Frontal cortex (tissue), 4 donors: ENCODE measurements at places on chromosomes 5 and 9.

DNA sequence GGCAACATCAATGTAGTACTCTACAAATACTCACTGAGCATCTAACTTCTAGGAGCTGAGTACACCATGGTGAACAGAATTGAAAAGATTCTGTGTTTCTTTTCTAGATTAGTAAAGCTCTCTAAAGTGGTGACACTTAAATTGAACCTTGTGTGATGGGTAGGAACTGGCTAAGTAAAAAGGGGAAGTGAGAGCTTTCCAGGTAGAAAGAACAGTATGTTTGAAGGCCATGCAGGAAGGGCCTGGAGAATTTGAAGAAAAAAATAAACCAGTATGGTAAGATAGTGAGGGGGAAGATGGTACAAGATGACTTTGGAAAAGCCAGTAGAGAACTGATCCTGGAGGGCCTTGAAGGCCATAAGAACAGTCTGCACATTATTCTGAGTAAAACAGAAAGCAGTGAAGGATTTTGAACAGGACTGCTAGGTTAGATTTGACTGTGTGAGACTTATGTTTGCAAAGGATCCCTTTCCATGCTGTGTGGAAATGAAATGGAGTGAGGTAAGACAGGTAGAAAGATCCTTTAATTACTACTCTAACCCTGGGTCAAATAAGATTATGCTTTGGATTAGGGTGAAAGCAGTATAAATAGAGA is 46.7 kb upstream of the UBQLN1 start:
- no peak for DNase-seq

GRCh38 chr9:129322022-129322621 is 144.1 kb upstream of the IER5L start:
- DNase-seq: no peak

DNA sequence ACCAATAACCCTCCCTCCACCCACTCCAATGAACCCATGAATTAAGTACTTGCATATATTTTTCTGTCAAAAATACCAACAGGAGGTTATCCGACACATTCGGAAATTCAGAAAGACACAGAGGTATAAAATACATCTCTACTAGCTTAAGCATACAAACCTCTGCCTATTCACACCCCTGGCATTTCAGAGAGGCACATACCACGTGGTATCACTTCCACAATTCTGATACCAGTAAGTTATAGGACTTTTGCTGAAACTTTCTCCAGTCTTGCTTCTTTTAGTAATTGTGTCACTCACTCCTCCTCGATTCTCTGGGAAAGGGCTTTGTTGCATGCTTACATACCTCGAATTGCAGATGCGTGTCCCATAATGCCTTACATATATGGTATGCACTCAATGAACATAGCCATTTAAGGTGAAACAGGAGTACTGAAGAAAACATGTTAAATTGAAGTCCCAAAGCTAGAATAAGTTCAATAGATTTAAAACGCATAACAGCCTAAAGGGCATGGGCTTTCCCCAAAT is 58.1 kb downstream of the TLE1 start:
- DNase-seq: no peak

DNA sequence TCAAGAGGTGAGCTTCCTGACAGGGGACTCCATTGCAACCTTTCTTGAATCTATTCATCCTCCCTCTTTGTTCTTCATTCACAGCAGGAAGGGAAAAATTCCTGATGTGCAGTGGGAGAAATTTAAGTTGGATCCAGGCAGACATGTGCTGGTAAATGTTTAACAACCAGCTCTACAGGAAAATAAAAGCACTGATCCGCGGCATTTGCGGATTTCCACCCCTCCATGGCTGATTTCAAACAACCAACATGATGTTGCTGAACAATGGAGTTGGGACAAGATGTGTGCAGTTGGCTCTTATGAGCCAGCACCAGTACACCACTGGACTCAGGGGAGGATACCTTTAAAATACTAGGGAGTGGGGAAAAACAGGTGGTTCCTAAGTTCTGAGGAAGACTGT is 47.0 kb downstream of the SPRY4 start:
- no peak for DNase-seq

DNA sequence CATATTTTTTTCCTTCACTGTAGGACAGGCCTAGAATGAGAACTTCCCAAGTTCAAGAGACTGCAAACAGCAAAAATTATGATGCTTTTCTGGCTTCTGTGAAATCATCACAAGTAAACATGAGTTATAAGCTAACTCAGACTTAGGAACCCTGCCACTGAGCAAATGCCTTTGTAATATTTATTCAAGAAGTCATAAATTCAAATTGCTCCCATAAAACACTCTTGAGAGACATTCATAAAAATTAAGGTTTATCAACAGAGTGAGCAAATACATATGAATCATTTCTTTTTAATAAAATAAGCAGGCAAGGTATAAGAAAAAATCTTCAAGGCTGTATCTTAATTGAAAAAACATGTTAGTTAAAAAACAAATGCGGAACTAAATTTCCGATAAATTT is 124.2 kb downstream of the GNA14 start:
- no peak for DNase-seq

- DNase-seq: no peak
Measured at GRCh38 chr9:108271646-108272348, 584.0 kb downstream of the ACTL7B start.
